ENCODE measurements at places on chromosomes 7 and 10. TPM values are rescaled to one million over a fixed set of nuclear protein-coding genes. Genes with fewer than 3 reads are reported as not detected.

The CHN2 gene
- 6.6 TPM for total RNA-seq

The AZGP1 gene
- not detected for total RNA-seq

The KIN gene
- total RNA-seq: 23.6 TPM

The ARHGAP19 gene
- 58.9 TPM for total RNA-seq

The TTYH3 gene
- total RNA-seq: 13.2 TPM

The NUTM2B gene
- 0.43 TPM for total RNA-seq

The COL1A2 gene
- total RNA-seq: 47.9 TPM

The OR2A1 gene
- not detected for total RNA-seq

The ADAM12 gene
- total RNA-seq: 7.4 TPM

The MYL7 gene
- not detected for total RNA-seq
